ENCODE measurements at places on chromosomes 1 and 21.

GRCh38 chr1:33624261-33624990 lies 152.0 kb downstream of the ZSCAN20 start:
- no peak for DNase-seq

DNA sequence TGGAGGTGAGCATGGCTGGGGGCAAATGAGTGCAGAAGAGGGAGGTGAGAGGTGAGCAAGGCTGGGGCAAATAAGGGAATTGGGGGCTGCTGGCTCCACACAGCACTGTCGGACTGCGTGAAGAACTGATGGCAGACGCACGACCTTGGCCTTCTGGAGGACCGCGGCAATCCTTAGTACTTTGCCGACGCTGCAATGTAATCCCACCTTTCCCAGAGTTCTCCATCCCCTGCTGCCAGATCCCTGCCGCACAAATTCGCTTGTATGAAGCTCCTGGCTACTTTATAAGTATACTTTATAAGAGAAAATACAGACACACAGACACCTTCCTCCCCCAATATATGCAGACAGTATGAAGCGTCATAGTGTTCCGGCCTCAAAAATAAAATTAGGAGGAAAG lies 472.4 kb downstream of the SMYD3 start:
- DNase-seq, result no peak

GRCh38 chr1:109312978-109313775 lies 6.4 kb upstream of the MYBPHL start:
- DNase-seq, result no peak

GRCh38 chr1:228007049-228007800 lies 427 bp downstream of the WNT3A start:
- DNase-seq, result no peak

DNA sequence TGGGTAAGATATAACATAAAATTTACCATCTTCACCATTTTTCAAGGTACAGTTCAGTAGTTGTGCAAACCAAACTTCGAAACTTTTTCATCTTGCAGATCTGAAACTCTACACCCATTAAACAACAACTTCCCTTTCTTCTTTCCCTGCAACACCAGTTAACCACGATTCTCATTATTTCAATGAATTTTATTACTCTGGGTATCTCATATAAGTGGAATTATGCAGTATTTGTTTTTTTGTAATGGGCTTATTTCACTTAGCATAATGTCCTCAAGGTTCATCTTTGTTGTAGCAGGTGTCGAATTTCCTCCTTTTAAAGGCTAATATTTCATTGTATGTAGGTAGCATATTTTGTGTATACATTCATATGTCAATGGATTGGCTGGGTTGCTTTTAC lies 146.1 kb downstream of the SPATA46 start:
- DNase-seq, result no peak

GRCh38 chr1:56491441-56491840 lies 87.9 kb downstream of the PLPP3 start:
- no peak for DNase-seq

DNA sequence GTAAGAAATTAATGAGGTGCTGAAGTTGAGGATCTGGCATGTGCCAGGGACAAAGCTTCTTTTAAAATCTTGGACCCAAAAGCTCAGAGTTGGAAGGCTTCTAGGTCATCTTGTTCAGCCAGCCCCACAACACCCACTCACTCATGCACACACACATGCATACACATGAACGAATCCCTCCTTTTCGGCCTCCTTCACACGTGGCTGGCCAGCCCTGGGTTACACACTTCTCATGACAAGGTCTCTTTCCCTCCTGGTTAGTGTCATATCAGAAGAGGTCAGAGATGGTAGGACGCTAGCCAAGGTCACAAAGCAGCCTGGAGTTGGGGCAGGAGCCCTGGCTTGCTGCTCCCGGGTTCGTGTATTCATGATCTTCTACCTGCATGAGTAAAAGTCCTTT lies 6.9 kb downstream of the DMBX1 start:
- no peak for DNase-seq

DNA sequence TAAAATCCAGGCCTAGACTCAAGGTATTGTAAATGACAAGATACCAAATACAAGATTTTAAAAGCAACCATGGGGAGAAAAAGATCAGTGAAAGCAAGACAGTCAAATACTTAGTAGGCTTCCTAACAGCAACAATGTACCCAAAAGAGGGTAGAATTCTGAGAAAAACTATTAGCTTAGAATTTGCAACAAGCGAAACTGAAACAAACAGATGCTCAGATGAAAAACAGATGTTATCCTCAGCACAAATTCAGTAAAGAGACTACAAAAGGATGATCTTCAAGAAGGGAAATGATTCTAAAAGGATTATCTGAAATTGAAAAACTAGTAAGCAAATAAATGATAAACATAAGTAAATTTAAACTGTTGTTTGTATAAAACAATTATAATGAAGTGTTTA lies 40.0 kb downstream of the PDC start:
- peak; percentile 37 for DNase-seq

- DNase-seq, result no peak
Measured at GRCh38 chr1:230791986-230792564, 44.9 kb downstream of the CAPN9 start.

DNA sequence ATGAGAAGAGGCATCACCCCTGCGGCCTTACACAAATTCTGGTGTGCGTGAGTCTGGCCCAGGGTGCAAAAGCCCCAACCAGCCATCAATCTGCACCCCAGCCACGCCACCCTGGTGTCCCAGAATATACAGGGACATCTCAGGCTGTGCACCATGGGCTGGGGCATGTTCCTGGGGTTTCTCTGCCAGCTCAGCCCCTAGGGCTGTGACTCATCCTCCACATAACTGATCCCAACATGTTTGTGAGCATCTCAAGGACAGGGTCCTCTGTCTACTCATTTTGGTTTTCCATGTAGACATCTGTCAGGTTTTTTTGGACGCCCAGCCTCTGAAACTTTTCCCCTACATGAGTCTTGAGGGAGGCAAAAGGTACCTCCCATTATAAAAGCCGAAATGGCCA lies 511 bp downstream of the ZNF683 start:
- no peak for DNase-seq

- peak; percentile 3 for DNase-seq
Measured at GRCh38 chr1:37691497-37692077, 729 bp upstream of the CDCA8 start.

- DNase-seq, result no peak
Measured at GRCh38 chr1:10734962-10735544, 61.4 kb downstream of the CASZ1 start.

GRCh38 chr1:100164216-100164615 lies 13.8 kb downstream of the LRRC39 start:
- no peak for DNase-seq

DNA sequence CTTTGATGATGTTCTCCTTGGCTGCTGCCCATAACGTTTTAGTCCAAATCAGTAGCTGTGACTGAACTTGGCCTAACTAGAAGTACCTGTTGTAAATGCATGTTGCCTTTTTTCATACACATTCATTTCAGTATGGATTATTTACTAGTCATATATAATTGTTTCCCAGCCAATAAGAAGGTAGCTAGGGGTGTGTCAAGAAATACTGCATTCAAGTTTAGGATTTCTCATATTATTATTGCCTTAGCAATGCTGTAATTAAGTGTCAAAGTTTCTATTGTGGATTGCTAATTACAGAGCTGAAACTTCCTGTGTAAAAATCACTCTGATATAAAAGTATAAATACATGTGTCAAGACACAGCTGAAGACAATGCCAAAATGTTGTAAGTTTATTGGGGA lies at the start of gene CLDN17:
TSS of gene CLDN17 (minus strand) at position 101 of the 400 bp plus-strand sequence. CDS start 188 bp downstream, outside the sequence.
- DNase-seq, result no peak

DNA sequence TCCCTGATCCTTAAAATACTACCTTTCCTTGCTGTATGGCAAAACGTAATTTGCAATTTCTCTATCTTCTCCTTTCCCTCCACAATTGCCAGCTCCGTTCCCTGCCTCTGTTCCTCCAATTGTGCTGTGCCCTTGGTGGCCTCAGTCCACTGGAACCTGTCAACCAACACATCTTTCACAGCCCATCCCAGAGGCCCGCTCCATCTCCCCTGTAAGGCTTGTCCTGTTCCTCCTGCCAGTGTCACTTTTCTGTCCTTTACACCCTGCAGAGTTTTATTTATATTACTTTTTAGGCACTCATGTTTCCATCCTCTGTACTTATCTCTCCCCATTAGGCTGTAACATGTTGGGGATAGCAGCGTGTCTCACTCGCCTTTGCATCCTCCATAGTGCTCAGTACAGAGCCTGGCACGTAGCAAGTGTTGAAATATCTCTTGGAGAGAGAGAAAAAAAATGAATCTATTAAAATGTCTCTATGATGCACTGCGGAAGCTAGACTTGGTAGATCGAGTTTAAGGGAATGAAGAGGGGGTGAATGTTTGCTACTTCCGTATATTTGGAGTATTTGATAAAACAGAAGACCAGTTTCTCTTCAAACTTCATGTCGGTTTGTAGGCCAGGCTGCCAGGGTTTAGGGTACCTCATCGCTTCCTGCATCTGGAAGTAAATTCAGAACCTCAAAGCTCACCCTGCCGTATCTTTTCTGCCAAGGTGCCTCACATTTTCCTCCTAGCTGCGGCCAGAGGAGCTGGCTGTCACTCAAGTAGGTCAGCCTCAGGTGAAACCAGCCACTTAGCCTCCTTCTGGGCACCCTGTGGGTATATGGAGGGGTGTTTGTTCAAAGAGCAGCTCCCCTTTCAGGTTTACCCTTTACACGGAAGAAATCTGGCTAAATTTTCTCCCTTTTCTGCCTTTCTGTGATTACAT lies 303.8 kb downstream of the TM2D1 start:
- no peak for DNase-seq

- DNase-seq, result no peak
Measured at GRCh38 chr1:89279011-89279466, 6.4 kb upstream of the GBP5 start.

- DNase-seq, result no peak
Measured at GRCh38 chr1:241849345-241849695, 1.3 kb downstream of the EXO1 start.

- no peak for DNase-seq
Measured at GRCh38 chr1:11888206-11888876, 29.6 kb upstream of the NPPB start.

GRCh38 chr1:80657707-80658106 lies 1143.0 kb upstream of the ADGRL2 start:
- DNase-seq, result no peak

DNA sequence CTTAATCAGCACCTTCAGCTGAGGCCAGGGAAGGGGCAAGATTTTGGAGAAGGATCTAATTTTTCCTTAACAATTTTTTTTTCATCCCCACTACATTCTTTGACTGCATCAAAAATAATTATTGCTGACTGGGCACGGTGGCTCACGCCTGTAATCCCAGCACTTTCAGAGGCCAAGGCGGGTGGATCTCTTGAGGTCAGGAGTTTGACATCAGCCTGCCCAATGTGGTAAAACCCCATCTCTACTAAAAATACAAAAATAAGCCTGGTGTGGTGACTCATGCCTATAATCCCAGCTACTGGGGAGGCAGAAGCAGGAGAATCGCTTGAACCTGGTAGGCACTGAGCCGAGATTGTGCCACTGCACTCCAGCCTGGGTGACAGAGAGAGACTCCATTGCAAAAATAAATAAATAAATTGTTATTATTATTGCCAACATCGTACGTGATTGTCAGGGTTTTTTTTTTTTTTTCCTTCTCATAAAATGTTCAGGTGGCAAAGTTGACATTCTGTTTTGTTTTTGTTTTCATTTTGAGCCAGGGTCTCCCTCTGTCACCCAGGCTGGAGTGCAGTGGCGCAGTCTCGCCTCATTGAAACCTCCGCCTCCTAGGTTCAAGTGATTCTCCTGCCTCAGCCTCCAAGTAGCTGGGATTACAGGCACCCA lies 37.3 kb upstream of the MORC3 start:
- DNase-seq, result no peak

GRCh38 chr1:155093911-155094621 lies 15.4 kb downstream of the EFNA3 start:
- peak; percentile 45 for DNase-seq

- no peak for DNase-seq
Measured at GRCh38 chr21:26883768-26884167, 38.6 kb upstream of the ADAMTS1 start.

DNA sequence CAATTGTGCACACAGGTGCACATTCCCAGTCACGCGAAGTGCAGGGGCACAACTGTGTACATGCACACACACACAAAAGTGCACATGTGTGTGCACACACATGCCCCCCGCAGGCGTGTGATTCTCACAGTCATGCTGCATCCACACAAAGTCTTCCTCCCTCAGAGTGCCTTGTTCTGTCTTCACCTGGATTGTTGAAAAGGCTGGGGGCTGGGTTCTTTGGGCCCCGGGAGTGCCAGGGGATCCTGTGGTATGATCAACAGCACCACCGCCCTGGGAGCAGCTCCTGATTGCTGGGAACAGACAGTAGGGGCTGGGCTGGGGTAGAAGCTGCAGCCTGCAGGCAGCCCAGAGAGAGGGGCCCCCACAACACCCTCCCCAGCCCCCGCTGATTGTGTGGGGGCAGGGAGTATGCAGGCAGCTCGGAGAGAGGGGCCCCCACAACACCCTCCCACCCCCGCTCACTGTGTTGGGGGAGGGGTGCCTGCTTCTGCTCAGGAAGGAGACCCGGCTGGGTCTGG lies 3.4 kb downstream of the COL18A1 start:
- no peak for DNase-seq

- no peak for DNase-seq
Measured at GRCh38 chr1:95426772-95427171, 192.8 kb downstream of the RWDD3 start.

GRCh38 chr1:22402356-22403053 lies 49.1 kb upstream of the ZBTB40 start:
- no peak for DNase-seq

- DNase-seq, result no peak
Measured at GRCh38 chr1:153526132-153526543, 9.7 kb downstream of the S100A6 start.

DNA sequence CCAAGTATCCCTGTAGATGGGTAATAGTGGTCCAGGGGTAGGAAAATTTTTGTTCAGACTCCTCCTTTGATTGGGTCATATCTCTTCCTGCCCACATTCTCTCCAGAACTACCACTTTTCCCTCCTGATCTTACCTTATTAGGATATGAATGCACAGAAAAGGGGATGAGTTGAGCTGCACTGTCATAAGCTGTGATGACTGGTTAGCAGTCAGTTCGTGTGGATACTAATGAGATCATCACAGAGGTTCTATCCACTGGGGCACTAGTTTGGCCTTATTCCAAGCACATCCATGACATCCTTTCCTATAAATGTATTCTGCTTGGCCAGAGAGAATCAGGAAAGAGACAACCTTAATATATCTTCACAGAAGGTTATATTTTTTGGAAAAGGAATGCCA lies 22.1 kb upstream of the TBX15 start:
- no peak for DNase-seq

All from bone marrow (tissue), 2 donors.